Activated naive CD4-positive, alpha-beta T cell (primary cell): ENCODE measurements at places on chromosomes 5 and 9.
A peak's percentile ranks its signal among the peaks of the same experiment; 100 is the strongest.

DNA sequence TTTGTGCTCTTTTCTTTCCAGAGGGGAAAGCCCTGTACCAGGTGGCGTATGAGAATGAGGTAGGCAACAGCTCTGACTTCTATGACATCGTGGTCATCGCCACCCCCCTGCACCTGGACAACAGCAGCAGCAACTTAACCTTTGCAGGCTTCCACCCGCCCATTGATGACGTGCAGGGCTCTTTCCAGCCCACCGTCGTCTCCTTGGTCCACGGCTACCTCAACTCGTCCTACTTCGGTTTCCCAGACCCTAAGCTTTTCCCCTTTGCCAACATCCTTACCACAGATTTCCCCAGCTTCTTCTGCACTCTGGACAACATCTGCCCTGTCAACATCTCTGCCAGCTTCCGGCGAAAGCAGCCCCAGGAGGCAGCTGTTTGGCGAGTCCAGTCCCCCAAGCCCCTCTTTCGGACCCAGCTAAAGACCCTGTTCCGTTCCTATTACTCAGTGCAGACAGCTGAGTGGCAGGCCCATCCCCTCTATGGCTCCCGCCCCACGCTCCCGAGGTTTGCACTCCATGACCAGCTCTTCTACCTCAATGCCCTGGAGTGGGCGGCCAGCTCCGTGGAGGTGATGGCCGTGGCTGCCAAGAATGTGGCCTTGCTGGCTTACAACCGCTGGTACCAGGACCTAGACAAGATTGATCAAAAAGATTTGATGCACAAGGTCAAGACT lies 10.3 kb downstream of the PCYOX1L start:
- DNase-seq = no peak

GRCh38 chr5:163564321-163564938 lies 59.0 kb downstream of the MAT2B start:
- peak; percentile 37 for DNase-seq

GRCh38 chr5:32539981-32540845 lies 45.1 kb upstream of the SUB1 start:
- DNase-seq = no peak

GRCh38 chr9:79570448-79571308 lies 1.1 kb upstream of the TLE4 start:
- peak; percentile 49 for DNase-seq

DNA sequence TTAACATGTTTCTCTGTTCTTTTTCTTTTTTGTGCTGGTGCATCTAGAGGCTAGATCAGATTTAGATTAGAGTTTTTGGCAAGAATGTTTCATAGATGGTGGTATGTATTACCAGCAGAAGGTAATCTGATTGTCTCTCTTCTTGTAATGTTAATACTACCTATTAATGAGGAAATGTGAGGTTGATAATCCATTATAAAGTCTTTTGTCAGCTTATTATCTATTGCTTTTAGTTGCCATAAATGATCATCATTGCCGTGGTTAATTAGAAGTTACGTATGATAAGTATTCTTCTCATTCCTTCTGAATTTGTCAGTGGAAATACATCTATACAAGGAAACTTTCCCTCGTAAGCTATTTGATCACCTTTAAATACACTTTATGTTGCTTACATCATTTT lies 135.0 kb downstream of the PAM start:
- no peak for DNase-seq

DNA sequence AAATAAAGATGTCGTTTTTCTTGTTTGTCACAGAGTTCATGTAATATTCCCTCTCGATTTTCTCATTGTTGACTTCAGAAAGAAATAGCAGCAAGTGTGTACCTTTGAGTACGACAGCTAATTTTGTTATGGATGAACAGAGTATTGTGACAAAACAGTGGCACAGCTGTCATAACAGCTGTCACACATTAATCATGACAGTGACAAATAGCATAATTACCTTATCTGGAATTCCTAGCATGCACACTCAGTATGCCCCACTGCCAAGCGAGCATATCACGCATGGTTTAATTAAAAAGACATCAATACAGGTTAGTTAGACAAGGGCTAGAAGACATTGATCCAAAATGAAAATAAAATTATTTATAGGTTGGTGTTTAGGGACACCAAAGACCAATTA lies 375.1 kb downstream of the SPATA31D1 start:
- DNase-seq = no peak

GRCh38 chr5:127400946-127401670 lies 110.5 kb downstream of the MEGF10 start:
- no peak for DNase-seq

GRCh38 chr9:112913326-112913725 lies 22.6 kb upstream of the SLC46A2 start:
- no peak for DNase-seq

DNA sequence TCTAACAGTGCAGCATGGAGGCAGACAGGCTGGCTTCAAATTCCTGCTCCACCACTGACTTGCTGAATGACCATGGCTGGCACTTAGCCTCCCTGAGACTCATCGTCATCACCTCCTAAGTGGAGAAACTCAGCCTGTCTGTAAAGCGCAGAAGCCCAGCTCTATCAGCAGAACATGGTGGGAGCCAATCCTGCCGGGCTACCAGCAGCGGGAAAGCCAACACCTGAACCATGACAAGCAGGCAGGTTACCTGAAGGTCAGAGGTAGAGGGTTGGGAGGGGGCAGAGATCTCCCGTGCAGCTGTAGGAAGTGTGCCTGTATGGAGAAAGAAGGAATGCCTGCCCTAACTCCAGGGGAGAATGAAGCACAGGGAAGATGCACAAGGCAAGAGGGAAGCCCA lies 72.6 kb upstream of the LRRTM2 start:
- no peak for DNase-seq

- no peak for DNase-seq
Measured at GRCh38 chr9:130180516-130180915, 8.3 kb downstream of the NCS1 start.

DNA sequence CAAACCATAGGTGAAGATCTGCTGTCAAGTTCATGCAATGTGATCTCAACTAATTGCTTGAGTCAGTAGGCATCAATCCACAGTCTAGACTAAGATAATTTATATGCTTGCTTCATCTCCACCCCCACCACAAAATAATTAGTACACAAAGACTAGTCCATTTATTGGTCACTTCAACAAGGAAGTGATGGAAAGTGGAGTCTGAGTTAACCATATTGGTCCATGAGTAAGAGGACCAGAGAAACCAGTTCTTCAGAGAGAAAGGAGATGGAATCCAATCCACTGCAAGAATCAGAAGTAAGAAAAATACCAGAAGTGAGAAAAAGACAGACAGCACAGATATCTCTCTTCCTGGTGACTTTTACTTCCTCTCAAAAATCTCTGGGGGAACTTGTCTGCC lies 366.5 kb downstream of the CHSY3 start:
- DNase-seq = no peak

DNA sequence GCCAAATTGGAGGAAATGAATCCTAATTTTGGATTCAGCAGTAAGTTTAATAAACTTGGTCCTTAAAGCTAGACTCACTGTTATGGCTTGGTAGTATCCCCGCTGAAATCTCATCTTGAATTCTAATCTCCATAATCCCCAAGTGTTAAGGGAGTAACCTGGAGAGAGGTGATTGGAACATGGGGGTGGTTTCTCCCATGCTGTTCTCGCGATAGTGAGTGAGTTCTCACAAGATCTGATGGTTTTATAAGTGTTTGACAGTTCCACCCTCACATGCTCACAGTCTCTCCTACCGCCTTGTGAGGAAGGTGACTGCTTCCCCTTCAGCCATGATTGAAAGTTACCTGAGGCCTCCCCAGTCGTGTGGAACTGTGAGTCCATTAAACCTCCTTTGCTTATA lies 824.5 kb upstream of the WWC1 start:
- DNase-seq = no peak

GRCh38 chr5:172985596-172985995 lies 2.0 kb downstream of the ATP6V0E1 start:
- DNase-seq = no peak

- DNase-seq = no peak
Measured at GRCh38 chr9:4588721-4589120, 73.4 kb upstream of the PLPP6 start.

DNA sequence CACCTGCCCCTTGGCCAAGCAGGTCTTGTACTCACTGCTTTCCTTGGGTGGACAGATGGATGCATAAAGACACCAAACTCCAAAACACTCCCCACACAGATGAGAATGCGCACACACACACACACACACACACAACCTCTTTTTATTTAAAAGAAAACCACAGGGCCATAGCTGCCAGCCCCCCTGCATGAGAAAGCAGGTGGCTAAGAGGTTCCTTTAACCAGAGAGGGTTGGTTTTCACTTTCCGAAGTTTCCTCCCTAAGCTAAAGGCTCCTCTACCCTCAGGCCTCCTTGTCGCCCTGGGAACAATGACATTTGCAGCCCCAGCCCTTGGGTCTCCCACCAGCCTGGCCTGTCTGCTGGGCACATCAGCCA lies 11.1 kb downstream of the NR5A1 start:
- DNase-seq = no peak

DNA sequence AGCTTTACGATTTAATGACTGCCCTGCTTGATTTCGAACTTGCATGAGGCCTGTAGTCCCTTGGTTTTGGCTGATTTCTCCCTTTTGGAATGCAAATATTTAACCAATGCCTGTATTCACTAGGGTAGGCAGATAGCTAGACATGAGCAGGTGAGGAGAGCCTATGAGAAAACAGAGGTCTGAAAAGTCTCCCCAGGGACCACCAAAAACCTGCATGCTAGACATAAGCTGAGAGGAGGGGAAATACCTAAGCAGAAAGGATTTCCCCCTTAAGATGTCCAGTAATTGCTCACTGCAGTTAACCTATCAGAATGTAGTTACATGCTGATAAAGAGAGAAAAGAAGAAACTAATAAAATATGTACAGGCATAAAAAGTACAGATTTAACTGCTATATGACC lies 667.4 kb upstream of the SEMA6A start:
- no peak for DNase-seq

- DNase-seq = no peak
Measured at GRCh38 chr9:131623655-131624330, 78.5 kb downstream of the PRRT1B start.

DNA sequence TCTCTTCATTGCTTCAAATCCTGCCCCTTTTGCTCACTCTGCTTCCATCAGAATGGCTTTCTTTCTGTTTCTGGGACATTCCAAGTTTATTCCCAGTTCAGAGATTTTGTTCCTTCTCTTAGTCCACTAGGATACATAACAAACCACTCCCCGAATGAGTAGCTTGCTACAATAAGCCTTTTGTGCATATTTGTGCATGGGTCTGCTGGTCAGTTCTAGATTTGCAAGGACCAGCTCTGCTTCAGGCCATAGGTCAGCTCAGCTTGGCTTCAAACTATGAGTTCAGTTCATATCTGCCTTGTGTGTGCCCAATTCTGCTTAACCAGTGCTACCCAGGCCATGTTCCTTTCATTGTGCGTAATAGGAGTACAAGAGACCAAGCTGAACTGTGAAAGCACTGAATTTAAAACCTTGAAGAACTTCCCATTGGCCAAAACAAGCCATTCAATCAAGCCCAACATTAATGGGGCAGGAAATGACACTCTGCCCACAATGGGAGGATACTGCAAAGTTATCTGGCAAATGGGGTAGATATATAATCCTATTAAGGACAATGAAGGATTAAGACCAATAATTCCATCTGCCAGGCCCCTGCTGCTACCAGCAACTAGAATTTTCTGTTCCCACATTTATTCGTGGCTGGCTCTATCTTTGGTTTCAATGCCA lies 328.8 kb downstream of the PRELID2 start:
- no peak for DNase-seq

- no peak for DNase-seq
Measured at GRCh38 chr5:61969347-61969746, 336.7 kb upstream of the KIF2A start.

DNA sequence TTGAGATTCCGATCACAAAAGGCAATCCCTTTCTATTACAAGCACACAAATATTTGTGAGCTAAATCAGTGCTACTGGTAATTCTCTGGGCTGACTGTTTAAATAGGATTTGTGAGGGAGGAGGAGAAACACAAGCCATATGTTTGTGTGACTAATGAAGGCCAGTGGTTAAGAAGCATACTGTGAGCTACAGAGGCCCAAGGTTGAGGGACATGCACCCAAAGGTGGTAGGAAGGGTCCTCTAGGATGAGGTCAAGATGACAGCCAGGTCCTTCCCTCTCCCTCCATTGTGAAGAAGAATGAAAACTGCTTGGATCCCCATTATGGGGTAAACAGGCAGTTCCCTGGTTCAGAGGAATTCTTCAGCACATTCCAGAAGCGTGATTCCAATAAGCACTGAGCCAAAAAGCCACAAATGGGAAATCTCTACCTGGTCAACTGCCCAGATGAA lies 83.9 kb downstream of the SPOCK1 start:
- DNase-seq = no peak

- no peak for DNase-seq
Measured at GRCh38 chr9:135090547-135090946, 3.1 kb downstream of the OLFM1 start.

- DNase-seq = no peak
Measured at GRCh38 chr5:149265597-149265996, 6.1 kb upstream of the AFAP1L1 start.

DNA sequence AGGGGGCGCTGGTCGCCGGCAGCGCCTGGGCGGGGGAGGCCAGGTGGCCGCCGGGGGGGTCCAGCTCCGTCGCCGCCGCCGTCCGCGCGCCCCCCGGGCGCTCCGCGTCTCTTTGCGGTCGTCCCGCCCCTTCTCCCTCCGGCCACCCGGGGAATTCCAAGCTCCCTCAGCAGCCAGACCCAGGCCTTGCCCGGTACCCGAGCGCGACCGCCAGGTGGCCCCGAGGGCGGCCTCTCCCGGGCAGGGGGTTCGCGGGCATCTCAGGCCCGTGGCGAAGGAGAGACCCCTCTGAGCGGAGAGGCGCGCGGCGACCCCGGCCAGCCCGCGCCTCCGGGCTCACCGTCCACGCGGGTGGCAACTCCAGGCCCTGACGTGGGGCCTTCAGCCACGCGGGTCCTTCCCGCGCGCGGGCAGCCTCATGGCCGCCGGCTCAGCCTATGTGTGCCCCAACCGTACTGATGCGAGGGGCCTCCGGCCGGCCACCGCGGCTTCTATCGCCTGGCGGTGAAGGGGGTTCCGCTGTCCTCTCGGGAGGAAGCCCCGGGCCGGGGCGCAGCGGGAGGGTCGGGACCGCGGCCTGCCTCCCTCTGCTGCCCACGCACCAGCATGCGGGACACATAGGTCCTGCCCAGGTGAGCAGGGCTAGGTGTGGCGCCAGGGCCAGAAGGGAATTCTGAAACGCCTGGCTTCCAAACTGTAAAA lies 529 bp upstream of the NRARP start:
- DNase-seq = no peak

DNA sequence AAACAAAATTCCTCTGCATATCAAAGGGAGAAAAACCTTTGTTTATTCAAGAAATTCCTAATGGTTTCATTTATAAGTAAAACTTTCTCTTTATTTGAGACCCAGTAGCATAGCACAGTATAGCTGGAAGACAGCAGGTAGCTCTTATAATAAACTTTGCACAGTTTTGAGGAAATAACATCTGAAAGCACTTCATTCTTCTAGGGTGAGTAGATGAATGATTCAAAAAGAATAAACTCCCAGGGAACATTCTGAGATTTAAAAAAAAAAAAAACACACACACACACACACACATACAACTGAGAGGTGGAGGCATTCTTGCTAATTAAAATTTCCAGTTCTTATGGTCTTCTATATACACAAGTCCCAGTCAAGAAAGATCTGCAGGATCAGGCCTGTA lies 197.3 kb downstream of the BNC2 start:
- no peak for DNase-seq

- DNase-seq = no peak
Measured at GRCh38 chr9:112863214-112863613, 27.5 kb downstream of the SLC46A2 start.
